ENCODE measurements at places on chromosomes 11 and 22.

DNA sequence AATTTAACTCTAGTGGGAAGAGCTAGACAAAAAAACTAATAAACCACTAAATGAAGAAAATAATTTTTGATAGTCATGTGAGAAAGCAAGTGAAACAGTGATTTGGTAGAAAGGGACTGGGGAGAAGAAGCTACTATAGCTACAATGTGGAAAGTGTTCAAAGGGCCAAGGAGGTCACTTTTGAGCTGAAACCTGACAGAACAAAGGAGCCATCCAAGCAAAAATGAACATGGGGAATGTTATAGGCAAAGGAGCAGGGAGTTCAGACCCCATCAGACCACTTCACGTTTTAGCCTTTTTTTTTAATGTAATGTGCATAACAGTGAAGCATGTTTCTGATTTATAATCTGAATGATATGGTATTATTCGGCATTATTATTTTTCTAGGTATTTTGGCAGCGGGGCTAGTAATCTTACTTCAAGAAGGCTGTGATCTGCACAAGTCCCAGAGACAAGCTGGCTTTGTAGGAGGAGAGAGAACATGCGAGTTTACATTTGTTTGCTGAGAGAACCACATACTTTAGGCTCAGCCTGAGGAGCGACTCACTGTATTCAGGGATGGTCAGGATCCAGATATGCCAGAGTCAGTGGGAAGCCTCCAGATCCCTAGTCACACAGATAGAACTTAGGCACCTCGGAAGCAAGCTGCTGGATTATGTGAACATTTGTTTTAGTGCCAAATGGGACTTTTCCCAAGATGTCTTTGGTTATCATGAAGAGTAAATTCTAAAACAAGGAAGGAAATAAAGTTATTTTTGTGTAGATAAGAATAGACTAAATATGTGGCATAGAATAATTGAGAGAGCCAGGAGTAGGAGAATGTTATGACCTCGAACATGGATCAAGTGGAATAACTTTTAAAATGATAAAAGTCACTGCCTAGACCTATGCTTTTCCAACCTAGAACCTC is 118.6 kb downstream of the TRIM44 start:
- DNase-seq, result no peak

GRCh38 chr11:727281-727701 is 20.0 kb upstream of the TALDO1 start:
- no peak for DNase-seq

DNA sequence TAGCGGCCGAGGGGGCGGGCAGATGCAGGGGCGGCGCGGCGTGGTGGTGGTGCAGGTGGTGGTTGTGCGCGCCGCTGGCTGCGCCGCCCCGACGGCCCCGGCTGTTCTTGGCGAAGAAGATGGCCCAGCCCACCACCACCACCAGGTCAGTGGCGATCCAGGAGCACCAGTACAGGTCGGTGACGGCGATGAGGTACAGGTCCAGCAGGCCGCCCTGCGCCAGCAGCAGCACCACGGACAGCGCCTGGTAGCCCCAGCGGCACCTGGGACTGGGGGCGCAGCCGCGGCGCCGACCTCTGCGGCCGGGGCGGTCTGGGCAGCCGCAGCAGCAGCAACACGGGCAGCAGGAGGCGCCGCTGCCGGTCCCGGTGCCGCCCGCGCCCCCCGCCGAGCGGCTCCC is 879 bp downstream of the TMEM121B start:
- peak; percentile 63 for DNase-seq

DNA sequence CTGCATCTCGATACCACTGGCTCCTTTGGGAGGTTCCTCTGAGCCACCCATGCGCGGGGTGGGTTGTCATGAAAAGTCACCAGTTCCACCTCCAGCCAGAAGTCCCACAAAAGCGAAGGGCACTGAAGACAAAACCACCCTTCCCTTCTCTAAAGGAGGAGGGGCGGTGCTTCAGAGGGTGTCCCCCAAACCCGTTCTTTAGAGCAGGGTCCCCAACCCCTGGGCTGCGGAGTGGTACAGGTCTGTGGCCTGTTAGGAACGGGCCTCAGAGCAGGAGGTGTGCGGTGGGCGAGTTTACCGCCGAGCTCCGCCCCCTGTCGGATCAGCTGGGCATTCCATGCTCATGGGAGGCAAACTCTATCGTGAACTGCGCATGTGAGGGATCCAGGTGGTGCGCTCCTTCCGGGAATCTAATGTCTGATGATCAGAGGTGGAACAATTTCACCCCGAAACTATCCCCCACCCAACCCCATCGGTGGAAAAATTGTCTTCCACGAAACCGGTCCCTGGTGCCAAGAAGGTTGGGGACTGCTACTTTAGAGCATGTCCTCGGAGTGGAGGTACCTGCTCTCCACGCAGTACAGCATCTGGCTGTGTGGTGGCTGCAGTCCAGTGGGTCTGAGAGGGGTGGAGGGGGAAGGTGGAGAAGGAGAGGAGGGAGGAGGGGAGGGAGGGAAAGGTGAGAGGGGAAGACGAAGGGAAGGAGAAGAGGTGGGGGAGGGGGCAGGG is 72.9 kb upstream of the SEPTIN5 start:
- DNase-seq, result peak; percentile 15

DNA sequence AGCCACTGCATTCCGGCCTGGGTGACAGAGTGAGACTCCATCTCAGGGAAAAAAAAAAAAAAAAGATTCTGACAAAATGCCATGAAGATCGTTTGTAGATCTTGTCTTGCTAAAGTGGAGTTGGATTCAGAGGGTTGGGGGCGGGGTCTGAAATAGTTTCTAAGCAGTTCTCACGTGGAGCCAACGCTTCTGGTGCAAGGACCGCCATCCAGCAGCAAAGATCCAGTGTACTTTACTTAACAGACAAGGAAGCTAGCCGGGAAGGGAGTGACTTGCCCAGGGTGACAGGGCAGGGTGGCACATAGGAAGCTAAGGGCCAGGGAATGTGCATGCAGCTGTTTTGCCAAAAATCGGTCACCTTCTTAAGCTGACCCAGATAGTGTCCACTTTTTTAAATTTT is 27.4 kb downstream of the APOL1 start:
- no peak for DNase-seq

- no peak for DNase-seq
Measured at GRCh38 chr22:42132457-42132856, 1.8 kb upstream of the CYP2D6 start.

DNA sequence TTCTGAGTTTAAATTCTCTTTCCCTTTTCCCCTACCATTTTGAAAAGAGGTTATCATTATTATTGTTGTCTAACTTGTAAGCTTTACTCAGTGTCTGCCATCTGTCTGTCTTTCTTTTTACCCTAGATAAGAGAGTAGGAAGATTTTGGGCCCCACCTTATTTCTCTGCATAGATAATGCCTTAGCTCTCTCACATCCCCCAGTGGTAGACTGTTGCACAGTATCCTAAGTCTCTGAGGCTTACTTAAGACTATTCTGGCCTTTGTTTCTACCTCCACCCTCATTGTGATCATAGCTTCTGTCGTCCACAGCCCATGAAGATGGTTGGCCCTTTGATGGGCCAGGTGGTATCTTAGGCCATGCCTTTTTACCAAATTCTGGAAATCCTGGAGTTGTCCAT is 3.6 kb upstream of the OR51L1 start:
- no peak for DNase-seq

DNA sequence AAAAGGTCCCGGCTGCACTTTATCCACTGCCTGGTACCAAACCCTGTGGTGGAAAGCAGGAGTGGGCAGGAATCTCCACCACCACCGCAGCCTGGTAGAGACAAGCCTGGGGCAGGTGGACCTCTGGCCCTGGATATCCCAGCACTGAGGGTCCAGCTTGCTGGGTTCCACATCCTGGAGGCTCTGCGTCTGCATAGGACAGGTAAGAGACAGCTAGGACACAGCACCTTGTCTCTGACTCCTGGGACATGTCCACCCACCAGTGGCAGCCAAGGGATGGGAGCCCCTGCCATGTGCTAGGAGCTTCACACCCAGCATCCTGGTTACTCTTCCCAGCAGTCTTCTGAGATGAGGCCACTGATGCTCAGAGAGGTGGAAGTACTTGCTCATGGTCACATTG is 105.5 kb downstream of the MYO18B start:
- DNase-seq, result no peak

DNA sequence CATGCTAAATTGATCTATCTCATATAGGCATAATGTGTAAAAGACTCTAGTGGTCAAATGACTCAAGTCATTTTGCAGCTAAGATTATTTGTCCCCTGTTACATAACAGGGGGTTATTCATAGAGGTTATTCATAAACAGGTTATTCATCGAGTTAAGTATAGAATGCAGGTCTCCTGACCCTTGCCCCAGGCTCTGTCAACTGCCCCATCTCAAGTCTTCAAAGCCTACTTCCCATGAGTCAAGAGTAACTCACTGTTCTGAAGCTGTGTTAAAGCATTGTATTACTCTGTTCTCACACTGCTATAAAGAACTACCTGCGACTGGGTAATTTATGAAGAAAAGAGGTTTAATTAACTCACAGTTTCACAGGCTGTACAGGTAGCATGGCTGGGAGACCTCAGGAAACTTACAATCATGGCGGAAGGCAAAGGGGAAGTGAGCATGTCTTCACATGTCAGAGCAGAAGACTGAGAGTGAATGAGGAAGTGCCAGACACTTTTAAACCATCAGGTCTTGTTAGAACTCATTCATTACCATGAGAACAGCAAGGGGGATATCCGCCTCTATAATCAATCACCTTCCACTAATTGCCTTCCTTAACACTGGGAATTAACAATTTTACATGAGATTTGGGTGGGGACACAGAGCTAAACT is 226.2 kb upstream of the BLID start:
- DNase-seq, result no peak

GRCh38 chr11:13119941-13120520 is 110.9 kb downstream of the RASSF10 start:
- no peak for DNase-seq

GRCh38 chr22:25835348-25835747 is 93.4 kb downstream of the MYO18B start:
- no peak for DNase-seq

- DNase-seq, result no peak
Measured at GRCh38 chr11:88087337-88087736, 87.9 kb downstream of the RAB38 start.

GRCh38 chr11:81967242-81967641 is 766.4 kb downstream of the FAM181B start:
- DNase-seq, result no peak

- no peak for DNase-seq
Measured at GRCh38 chr22:46062971-46063631, 86.1 kb upstream of the WNT7B start.

- no peak for DNase-seq
Measured at GRCh38 chr11:105456950-105457349, 152.9 kb upstream of the GRIA4 start.

DNA sequence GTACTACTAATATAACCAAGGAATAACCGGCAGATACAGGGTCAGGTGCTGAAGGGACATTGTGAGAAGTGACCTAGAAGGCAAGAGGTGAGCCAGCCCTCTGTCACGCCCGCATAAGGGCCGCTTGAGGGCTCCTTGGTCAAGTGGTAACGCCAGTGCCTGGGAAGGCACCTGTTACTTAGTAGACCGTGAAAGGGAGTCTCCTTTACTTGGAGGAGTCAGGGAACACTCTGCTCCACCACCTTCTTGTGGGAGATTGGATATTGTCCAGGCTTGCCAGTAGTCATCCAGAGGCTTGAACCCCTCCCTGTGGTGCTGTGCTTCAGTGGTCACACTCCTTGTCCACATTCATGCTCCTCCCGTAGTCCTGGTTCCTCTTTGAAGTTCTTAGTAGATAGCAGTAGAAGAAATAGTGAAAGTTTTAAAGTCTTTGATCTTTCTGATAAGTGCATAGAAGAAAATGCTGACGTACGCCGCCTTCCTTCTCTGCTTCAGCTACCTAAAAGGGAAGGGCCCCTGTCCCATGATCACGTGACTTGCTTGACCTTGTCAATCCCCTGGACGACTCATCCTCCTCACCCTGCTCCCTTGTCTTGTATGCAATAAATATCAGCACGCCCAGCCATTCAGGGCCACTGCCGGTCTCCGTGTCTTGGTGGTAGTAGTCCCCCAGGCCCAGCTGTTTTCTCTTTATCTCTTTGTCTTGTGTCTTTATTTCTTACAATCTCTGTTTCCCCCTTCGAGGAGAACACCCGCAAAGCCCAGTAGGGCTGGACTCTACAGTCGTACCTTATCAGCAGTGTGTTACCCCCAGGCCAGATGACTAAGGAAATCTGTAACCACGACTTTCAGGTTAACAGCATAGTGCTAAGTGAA is 6.1 kb downstream of the NUP50 start:
- peak; percentile 52 for DNase-seq

- DNase-seq, result no peak
Measured at GRCh38 chr11:19879307-19880087, 166.9 kb downstream of the NAV2 start.

DNA sequence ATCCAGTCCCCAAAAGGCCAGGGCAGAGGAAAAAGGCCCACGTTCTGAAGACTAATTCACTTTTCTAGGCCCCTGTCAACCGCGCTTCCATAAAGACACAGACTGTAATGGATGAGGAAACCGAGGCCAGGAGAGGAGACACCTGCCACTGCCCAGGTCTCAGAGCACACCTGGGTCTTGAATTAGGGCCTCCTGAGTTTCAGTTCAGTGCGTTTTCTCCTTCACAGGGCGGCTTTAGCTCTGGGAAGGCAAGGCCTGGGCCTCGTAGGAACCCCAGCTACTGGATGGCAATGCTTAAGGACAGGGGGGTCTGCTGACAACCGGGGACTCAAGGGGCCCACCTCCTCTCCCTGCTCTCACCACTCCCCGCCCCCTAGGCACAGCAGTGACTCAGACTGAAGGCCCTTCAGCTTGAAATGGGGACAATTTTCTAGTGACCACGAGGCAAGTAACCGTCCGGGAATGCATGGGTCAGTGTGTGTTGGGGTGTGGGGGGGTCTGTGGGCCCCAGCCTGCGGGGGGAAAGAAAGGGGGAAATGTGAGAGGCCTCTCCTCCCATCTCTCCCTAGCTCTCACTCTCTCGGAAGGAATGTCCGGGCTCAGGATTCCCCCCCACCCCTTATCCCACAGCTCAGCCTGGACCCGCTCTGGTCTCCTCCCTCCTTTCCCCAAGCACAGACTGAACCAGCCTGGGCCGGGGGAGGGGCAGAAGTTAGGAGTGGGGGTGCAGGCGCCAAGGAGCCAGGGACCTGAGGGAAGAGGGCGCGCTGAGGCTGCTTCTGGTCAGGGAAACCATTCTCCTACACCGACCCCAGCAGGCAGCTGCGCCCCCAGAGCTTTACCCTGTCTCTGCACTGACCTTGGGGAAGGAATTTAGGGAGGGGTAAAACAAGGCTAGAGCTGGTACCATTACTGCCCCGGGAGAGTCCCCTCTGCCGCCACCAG is 17.2 kb downstream of the CREB3L1 start:
- DNase-seq, result no peak

- peak; percentile 37 for DNase-seq
Measured at GRCh38 chr22:23263651-23264555, 83.6 kb downstream of the BCR start.

- peak; percentile 71 for DNase-seq
Measured at GRCh38 chr11:74311352-74311926, at the start of gene P4HA3. P4HA3 (minus strand) TSS chr11:74311640; CDS start chr11:74311611, 29 bp downstream.

GRCh38 chr11:47552056-47552565 is 821 bp downstream of the CELF1 start:
- DNase-seq, result peak; percentile 43
